Fibroblast of mammary gland (primary cell): ENCODE measurements at places on chromosomes 5 and 9.

GRCh38 chr5:151150471-151151262 lies 6.9 kb downstream of the ANXA6 start:
- DNase-seq = peak; percentile 52

DNA sequence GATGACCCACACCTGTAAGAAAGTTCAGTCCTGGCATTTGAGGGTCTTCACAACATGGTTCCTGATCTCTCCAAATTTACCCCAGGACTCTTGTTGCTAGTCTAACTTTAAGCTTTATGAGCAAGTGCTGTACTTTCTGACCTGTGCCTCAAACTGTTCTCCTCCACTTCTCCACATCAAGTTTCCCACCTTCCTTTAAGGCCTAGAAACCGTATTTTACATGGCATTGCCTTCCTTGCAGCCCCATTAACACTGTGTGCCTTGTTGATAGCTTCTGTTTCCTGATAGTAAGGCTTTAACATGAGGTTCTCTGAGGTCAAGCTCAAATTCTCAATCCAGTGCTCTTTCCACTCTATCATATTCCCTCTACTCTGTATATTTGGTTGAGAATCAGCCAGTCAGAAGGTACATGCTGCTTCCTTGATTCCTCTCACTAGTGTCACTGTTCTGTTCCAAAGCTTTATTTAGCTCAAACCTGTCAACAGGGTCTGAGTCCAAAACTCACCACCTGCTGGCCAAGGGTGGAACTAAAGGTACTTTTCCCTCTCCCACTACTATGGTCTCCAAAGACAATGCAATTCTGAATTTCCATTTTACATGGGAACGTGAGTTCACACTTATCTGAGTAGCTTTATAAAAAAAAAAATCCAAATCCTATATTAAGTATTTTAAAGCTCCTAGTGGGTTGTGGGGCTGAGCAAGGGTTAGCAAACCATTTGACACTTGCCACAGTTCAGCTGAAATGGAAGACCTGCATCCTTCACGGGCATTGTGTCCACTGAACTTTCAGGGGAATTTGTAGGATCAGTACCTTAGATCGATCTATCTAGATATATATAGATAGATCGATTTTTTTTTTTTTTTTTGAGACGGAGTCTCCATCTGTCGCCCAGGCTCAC lies 21.1 kb downstream of the VCP start:
- DNase-seq = peak; percentile 63

- peak; percentile 49 for DNase-seq
These were observed 20.0 kb downstream of the MARCHF3 start for GRCh38 chr5:127010362-127010761.

DNA sequence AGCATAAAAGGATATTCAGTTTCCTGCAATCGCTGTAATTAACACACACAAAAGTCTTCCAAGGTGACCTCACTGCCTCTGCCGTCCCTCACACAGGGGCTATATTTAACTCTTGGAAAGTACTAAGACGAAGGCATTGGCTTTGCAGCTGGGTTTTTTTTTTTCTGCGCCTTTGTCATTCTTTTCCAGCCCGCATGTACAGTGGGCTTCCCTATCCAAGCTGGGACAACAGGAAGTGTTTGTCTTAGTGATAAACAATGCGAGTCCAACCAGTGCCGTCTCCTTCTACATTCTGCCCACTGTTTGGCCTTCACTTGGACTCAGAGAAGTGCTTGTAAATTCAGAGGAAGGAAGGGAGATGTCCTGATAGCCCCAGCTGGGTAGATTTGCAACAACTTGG lies 17.6 kb downstream of the AFAP1L1 start:
- DNase-seq = no peak

- DNase-seq = no peak
These were observed 2.5 kb upstream of the GPX3 start for GRCh38 chr5:151017897-151018296.

- peak; percentile 43 for DNase-seq
These were observed 271.9 kb downstream of the NSG2 start for GRCh38 chr5:174317256-174317894.

DNA sequence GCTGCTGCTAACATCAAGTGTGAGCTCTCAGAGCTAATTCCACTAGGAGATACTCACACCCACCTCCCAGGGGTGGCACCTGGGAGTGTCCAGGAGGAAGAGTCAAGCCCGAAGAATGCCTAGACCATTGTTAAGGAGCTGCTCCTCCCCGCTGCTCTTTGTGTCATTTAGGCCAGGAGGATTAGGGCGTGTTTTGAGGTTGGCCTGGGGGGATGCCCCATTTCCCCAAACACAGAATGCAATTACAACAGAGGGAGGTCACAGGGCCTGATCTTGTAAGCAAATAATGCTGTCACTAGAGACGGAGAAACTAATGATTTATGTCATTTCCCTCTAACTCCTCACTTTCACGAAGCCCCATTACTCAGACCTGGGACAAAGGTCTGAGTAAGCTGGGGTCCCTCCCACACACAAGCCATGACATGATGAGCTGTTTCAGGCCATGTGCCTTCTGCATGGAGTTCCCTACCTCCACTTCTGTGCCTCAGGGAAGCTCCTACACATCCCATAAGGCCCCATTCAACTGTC lies 312.5 kb downstream of the ACTL7B start:
- peak; percentile 89 for DNase-seq

- DNase-seq = no peak
These were observed 156.7 kb downstream of the FSTL4 start for GRCh38 chr5:133455676-133456075.

- DNase-seq = no peak
These were observed 8.3 kb downstream of the NFIL3 start for GRCh38 chr9:91415290-91415689.

GRCh38 chr5:158203261-158203660 lies 344.3 kb upstream of the CLINT1 start:
- no peak for DNase-seq

DNA sequence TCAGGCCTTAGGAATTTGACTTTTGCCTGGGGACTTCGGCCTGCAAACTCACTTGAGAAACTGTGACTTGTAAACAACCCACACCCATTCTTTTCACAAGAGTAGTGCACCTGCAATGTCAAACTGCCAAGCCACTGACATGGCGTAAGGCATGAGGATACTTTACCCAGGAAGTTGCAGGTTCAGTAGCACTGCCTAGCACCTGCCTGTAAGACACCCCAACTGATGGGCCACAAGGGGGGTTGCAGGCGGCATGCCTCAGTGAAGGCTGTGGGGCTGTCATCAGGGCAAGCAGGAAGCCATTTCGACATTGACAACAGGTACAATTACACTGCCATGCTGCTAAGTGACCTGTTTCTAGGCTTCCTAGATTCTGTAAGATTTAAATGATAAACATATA lies 41.3 kb upstream of the RASGEF1C start:
- no peak for DNase-seq

- peak; percentile 23 for DNase-seq
These were observed 98.1 kb upstream of the TUT7 start for GRCh38 chr9:86452201-86452828.

DNA sequence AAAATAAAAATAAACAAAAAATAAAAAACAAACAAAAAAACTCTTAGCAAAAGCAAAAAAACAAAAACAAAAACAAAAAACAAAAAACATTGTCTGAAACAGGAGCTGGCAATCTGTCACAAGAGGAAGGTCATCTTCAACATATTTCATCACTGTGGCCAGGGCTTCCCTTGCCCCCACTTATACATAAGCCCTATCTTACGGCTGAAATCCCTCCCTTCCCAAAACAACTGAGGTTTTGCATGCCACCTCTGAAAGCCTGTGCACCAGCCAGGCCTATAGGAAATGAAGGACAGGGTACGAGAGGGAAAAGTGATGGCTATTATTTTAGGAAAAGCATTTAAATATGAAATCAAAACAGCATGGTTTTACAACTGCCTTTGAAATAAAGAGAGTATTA lies 10.8 kb downstream of the MTMR12 start:
- DNase-seq = no peak

- DNase-seq = peak; percentile 69
These were observed 21.3 kb downstream of the TRMO start for GRCh38 chr9:97900738-97901565.

DNA sequence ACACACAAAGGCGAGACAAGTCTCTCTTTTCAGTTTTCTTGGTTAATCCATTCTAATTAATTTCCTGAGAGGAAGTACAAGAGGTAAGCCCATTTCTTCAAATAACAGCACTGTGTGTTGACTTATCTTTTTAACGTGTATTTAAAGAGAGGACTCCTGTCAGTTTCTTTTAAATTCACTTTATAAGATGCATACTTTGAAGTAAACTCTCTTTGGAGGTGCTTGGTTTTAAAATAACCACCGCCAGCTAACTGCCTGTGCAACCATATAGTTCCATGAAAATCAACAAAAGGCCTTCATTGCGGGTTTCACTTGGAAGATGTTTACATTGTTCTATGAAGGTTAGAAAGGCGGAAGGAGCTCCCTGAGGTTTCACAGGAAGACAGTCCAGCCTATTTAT lies 13.1 kb upstream of the SERINC5 start:
- DNase-seq = no peak

DNA sequence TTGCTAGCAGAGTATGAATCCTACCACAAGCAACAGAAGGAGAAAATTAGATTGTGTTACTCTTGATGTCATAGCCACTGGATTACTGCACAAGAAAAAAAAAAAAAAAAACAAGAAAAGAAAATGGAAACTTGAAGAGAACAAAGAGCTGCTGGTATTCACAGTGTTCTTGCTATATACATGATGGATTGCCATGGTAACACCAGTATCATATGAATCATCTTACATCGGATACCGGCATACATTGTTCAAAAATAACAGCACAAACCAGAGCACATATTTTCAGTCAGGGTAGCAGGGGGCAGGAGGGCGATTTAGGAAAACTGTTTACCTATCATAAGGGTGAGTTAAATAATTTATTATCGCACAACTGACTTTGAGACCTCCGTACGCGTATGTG lies 472.9 kb downstream of the PDE4D start:
- DNase-seq = no peak

DNA sequence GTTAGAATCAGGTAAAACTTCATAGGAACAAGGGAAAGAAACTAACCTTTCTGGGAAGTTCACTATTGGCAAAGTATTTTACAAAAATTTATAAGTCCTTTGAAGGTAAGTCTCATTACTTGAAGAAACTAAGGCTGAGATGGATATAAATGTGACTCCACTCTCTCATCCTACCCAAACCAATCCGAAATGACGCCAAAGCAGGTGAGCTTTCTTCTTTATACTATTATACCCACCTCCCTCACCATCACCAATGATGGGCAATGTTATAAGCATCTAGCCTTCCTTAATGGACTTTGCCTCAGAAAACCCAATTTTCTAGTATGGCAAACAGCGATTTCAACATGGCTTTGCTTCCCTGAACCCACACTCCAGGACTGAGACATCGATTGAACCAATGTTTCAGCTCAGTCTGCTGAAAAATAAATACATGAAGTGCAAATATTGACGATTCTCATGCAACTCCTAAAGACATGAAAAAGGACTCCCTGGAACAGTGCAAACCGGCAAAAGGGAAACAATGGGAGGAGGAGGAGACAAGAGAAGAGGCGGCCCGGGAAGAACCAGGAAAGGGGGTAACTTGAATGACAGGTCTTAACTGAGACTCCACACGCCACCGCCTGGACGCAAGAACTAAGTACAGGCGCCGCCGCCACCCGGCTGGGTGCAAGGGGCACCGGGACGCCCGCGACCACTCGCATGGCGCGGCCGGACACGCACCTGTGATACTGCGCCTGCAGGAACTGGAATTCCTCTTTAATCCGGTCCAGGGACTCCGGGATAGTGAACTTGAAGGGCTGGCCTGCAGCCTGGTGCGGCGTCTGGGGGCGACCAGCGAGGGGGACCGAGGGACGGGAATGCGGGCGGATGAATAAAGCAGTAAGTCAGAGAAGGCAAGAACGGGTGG lies 2.5 kb downstream of the TLE1 start:
- peak; percentile 76 for DNase-seq

DNA sequence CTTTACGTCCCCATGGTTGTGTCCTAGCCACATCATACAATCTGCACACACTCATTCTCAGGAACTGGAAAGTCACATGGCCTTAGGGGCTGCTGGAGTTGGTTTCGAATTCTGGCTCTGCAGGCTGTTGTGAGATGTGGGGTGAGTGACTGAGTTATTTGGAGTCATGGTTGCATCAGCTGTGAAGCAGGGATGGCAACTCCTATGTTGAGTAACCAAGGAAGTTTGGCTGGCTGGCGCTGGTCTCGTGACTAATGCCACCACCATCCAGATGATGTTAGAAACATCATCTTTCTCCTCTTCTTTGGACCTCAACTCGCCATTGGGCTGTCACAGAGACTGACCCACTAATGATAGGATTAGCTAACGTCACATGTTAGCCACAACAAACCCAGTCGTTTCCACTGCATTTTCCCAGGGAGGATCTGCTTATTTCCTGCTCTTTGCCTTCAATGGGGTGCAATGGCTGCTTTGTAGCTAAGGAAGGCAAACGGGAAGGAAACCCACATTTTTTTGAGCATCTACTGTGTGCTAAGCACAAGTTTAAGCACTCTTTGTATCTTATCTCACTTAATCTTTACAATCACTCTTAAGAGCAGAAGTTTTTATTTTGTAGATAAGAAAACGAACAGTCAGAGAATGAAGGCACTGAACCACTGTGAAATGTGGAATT lies 78.1 kb upstream of the UBTD2 start:
- peak; percentile 100 for DNase-seq

DNA sequence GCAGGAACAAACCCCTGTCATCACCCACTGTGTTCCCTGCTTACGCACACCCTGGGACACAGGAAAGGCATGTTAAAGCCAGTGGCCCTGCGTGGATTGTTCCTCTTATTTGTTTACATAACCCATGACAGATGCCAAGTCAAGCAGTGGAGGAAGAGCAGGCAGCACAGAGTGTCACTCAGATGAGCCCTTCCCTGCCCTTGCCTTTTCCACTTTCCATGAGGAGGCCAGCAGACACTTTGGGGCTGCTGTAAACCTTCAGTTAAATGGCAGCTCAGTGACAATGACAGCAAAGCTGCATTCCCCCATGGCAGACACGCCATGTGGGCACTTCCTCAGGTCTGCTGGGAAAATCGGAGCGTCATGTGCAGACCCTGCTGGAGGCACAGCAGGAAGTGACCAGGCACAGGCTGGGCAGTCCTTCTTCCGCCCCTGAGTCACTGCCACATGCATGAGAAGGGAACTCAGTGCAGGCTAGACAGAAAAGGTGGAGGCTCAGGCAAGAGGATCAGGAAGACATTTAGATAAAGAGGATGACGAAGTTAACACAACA lies 216.8 kb upstream of the PIK3R1 start:
- DNase-seq = peak; percentile 84

DNA sequence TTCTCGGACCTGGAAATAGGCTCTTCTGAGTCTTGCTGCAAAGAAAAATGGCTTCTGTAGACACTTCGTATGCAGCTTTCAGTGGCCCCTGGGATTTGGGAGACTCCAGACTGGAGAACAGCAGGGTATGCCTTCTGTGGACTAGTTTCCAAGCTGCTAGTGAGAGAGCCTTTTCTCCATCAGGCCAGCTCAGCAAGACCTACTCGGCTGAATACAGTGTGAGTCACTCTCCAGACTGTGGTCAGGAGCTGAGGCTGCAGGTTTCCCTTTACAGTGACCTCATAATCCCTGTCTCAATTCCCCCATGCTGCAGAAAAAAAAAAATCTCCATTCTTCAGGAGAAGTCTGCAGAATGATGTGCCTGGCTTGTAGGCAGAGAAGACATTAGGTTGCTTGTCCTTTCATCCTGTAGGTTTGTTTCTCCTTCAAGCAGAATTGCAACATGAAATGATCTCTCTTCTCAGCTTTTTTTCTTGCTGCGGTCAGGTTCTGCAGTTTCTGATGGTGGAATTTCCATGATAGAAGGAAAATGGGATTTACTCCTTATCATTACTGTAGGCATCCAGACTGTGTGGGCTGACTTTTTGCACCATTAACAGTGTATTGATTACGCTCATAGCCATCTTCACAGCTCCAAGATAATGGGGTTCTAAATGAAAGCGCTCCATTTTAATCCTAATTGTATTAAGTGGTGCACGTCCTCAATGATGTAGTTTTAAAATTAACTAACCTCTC lies 78.3 kb upstream of the TNFSF8 start:
- peak; percentile 95 for DNase-seq
